Stimulated activated CD8-positive, alpha-beta memory T cell treated with anti-CD3 and anti-CD28 coated beads, Interleukin-7, amount 100 ng/mL, for 1 hour (primary cell): ENCODE measurements at places on chromosomes 3 and 15.

GRCh38 chr3:82048711-82049110 is 287.3 kb upstream of the GBE1 start:
- no peak for DNase-seq

DNA sequence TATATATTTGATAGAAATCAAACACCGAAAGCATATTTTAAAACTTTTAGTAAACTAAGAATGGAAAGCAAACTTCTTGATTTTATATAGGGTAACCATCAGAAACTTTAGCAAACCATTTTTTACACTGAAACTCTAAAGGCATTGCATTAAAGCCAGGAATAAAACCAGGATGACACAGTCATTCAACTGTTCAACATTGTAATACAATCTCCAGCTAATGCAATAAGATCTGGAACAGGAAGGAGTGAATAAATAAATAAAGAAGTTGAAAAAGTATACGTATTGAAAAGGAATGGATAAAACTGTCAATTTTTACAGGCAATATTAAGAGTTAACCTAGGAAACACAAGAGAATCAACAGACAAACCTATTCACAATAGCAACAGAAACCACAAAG is 181.9 kb upstream of the TTC14 start:
- no peak for DNase-seq

DNA sequence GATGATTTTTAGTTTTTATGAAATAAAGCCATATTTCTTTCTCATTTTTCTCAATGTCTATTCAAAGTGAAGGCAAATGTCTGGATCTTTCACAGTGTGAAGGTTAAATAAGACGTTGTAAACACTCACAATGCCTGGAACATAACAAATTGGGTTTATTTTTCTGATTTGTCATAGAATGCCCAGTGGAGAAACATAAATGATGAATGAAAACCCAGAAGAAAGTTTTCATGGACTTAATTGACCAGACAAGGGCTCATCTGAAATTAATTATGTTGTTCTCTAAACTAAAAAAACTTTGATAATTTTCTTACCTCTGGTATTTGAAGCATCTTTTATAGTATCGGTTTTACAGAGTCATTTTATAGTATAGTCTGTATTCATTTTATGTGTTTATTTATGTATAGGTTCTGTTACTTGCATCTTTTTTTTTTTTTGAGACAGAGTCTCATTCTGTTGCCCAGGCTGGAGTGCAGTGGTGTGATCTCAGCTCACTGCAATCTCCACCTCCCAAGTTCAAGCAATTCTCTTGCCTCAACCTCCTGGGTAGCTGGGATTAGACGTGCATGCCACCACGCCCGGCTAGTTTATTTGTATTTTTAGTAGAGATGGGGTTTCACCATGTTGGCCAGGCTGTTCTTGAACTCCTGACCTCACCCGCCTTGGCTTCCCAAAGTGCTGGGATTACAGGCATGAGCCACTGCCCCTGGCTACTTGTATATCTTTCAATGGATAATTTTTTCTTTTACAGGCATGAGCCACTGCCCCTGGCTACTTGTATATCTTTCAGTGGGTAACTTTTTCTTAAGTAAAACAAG is 15.1 kb upstream of the BNIP2 start:
- no peak for DNase-seq

GRCh38 chr15:83845230-83845629 is 191.3 kb downstream of the ADAMTSL3 start:
- no peak for DNase-seq

GRCh38 chr3:190286014-190286413 is 36.2 kb downstream of the CLDN1 start:
- no peak for DNase-seq

DNA sequence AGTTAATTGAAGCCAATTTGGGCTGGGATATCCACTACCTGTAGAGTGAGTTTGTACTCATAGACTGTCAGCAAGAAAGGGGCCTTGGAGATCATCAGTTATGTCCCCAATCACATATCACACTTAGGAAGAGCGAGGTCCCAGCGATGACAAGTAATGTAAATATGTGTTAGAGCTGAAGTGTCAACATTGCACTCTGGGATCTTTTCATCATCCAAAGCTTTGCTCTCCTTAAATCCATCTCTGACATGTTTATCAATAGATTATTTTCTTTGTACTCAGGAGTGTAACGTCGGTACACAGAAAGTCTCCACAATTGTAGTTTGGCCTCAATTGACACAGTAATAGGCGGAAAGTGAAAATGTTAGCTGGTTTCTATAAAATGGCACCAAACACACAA is 113.7 kb upstream of the TPRG1 start:
- DNase-seq: no peak

- no peak for DNase-seq
Observed at GRCh38 chr3:179036226-179036625, 35.4 kb downstream of the ZMAT3 start.

DNA sequence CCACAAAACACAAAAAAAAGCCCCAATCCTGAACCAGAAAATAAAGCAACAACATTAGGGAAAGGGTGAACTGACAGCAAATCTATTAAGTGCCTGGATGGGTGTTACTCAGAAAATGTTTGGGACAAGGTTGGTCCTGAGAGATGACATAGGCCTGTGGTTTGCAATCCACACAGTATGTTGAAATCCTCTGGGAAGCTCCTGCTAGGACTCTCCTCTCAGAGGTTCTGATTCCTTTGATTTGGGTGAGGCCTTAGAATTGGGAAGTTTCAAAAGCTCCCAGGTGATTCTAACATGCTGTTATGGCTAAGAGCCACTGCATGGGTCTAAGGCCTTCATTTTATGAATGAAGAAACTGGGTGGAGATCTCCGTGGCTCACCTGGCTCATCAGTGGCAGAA is 18.4 kb downstream of the CLDN1 start:
- no peak for DNase-seq

- no peak for DNase-seq
Observed at GRCh38 chr3:134352031-134352671, 22.1 kb downstream of the AMOTL2 start.

DNA sequence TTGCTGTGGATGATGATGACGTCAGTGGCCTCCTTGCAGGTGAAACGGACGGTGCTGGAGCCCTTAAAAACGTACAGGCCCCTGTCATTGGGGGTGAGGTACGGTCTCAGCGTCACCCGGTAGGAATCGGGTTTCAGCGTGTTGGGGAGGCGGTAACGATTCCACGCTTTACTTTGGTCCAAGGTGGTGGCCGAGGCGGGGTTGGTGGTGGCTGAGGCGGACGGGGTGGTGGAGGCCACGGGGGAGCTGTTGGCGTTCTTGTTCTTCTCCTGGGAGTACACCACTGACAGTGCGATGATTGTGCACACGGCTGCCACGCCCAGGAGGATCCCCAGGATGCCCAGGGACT is 8.5 kb downstream of the ANPEP start:
- no peak for DNase-seq

DNA sequence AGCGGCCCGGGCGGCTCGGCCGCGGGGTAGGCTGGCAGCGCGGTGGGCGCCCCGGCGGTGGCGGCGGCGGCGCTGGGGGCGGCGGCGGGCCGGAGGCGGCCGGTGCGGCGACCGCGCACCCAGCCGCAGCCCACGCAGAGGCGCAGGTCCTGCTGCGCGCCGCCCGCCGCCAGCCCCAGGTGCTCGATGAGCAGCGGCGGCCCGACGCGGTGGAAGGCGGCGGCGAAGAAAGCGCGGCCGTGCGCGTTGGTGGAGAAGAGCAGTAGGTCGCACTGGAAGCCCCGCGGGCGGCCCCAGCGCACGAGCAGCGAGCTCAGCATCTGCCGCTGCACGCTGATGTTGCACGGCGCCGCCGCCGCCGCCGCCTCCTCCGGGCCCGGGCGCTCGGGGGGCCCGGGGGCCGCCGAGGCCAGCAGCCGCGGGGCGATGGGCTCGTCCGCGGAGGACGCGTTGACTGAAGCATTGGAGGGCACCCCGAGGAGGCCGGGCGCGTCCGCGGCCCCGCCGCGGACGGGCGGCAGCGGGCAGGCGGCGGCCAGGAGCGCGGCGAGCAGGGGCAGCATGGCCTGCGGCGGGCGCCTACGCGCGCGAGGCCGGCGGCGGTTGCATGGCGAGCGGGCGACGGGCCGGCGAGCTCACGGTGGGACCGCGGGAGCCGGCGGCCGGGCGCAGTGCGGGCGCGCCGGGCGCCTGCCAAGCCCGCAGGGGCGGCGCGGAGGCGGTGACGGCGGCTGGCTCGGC is 452 bp downstream of the TMEM158 start:
- no peak for DNase-seq

DNA sequence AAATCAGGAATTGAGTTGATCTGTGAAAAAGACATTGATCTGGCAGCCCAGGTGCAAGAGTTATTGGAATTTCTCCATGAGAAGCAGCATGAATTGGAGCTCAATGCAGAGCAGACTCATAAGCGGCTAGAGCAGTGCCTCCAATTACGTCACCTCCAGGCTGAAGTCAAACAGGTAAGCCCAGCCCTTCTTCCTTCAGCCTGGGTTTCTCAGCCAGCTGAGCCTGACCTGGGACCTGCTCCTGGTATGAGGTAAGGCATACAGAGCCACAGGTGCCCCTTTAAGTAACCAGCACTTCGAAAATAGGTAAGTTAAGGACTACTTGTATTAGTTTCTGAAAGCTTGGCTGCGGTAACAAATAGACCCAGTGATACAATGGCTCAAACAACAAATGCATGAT is 307.4 kb upstream of the UMPS start:
- DNase-seq: no peak

- no peak for DNase-seq
Observed at GRCh38 chr15:38876621-38877020, 312.0 kb upstream of the RASGRP1 start.

DNA sequence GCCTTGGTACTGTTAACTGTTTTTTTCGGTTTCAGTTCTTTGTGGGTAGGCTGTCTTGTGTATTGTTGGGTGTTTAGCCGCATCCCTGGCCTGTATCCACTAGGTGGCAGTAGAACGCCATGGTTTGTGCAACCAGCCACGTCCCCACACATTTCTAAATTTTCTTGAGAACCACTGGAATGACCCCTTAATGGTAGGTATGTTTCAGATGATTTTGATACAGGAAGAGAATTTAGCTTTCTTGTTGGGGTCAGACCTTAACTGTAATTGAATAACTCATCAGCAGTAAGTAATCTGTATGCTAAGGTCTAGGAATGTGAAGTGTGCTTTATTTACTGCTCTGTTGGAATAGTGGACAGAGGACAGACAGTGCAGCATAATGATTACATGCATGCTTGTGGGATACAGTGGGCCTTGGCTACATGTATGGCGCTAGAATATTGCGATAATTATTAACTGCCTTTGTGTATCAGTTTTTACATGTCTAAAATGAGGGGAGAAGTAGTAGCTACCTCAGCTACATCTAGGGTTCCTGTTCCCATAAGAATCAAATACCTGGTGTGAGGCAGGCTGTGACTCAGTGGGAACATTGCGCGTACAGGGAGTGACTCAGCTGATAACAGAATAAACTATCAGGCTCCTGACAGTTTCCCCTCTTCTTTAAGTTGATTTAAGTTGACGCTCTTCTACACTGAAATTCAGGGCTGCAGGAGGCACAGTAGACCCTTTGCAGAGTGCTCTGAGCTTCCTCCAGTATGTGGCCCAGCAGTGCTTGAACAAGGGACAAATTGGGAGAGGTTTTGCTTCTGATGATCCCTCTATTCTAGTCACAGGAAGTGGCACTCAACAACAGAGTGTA is 25.0 kb upstream of the GPR171 start:
- peak; percentile 64 for DNase-seq

DNA sequence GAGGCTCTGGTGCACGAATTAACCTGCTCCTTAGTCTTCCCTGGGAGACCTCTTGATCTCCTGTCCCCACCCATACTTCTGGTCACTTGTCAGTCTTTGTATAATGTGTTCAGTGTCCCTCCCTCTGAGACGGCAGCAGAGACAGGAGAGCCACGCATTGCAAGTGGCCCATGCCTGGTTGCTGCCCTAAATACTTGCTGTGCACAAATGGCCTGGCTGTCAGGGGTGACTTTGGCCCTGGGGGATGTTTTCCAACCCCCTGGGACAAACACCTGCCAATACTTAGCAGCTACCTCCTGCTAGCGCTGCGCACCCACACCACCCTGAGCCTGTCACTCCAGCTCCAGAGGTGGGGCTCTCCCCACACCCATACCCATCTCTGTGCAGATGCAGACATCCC is 17.2 kb downstream of the KLF13 start:
- no peak for DNase-seq

GRCh38 chr3:15262021-15262420 is 56.0 kb downstream of the CAPN7 start:
- DNase-seq: no peak
